ENCODE measurements at places on chromosomes 6 and 20.

DNA sequence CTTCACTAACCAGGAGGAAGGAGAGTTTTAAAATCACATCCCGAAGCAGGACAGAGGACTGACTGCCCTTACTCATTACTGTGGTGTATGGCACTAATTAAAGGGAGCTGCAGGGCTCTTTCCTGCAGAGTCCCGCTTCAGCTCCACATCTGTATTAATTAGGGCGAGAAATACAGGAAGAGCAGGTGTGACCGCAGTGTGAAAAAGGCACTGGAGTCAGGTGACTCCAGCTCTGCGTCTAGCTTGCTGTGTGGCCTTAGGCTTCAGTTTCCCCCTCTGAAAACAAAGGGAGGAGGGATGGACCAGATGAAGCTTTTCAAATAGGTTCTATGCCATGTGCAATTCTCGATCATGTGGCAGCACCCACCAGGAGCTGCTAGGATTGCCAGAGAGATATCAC lies 34.0 kb downstream of the KIAA1755 start:
- DNase-seq: no peak

- DNase-seq: no peak
These were observed 331.8 kb downstream of the PRL start for GRCh38 chr6:21965016-21965415.

GRCh38 chr6:43763812-43764522 lies 6.0 kb upstream of the VEGFA start:
- DNase-seq: no peak

DNA sequence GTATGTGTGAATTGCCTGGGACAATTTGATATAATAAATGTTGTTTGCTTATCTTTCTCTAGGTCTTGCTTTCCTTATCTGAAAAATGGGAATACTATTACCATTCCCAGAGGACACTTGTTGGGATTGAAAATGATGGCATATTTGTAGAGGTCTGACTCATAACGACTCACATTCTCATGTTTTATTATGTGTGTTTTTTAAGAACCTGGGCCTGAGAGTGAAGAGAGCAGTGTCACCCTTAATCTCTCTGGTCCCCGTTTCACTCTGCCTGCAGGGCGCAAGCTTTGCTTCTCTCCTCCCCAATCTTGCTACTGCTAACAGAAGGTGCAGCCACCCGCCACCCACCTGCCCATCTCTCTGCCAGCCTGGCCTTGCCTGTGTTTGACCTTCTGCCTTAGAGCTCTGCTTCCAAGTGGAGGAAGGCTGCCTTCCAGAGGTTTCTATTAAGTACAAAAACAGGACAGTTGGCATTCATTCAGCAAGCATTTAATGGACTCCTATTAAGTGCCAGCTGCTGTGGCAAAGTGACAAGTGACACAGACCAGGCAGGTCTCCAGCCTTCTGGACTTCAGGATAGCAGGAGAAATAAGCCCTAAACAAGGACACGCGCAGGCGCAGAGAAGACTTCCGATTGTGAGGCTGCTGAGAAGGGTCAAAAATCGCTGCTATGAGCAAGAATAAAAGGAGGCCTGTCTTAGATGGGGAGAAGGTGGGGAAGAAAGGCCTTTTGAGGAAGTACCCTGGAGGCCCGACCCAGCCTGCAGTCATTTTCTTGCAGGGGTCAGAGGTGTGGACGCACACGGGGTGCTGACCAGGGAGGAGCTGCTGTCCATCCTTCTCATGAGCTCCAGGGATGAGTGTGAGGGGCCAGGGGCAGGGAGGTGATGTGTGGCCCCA lies 112.5 kb downstream of the JPH2 start:
- no peak for DNase-seq

- no peak for DNase-seq
These were observed 97.4 kb upstream of the SOX4 start for GRCh38 chr6:21496196-21496595.

- no peak for DNase-seq
These were observed 476 bp upstream of the CLIC5 start for GRCh38 chr6:46016063-46016608.

- peak; percentile 29 for DNase-seq
These were observed 28.1 kb upstream of the EEF1E1 start for GRCh38 chr6:8130399-8130798.

GRCh38 chr20:39676241-39676640 lies 714.1 kb downstream of the DHX35 start:
- no peak for DNase-seq

GRCh38 chr20:32206760-32207625 lies 550 bp downstream of the PLAGL2 start:
- no peak for DNase-seq

- DNase-seq: no peak
These were observed 167.5 kb downstream of the VEGFA start for GRCh38 chr6:43937236-43938177.

DNA sequence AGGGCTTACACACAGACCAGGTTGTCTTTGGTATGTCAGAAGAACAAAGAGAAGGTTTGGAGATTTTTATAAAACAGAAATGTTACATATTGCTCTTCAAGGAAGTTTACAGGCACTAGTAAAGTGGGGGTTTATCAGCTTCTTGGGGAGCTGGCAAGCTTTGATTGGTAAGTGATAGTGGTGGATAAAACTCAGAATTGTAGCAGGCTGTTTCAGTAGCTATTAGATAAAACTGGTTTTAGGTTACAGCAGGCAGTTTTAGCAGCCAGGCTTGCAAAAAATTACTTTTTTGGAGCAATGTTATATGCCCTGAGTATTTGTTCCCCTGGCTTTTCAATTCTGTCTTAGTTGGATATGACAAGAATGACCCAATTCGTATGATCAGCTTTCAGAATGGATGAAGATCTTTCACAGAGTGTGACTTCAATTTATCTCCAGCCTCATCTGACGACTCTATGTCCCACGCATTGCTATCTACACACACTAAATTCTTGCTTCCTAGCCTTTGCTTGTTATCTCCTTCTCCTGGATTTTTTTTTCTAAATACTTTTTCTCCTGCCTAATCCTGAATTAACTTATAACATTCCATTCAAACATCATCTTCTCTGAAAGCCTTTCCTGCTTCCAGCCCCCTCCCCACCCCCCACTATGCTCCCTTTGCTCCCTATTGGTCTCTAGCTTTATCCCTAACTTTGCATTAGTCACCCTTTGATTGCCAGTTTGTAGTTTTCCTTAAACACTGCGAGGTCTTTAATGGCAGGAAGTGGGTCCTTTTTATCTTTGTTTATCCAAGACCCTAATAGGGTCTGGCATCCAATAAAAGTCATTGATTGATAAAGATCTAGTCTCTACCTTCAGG lies 1.0 kb upstream of the TOMM34 start:
- no peak for DNase-seq

- DNase-seq: no peak
These were observed 41.6 kb downstream of the LYRM4 start for GRCh38 chr6:5219011-5219691.

GRCh38 chr6:109236115-109237076 lies 141.1 kb downstream of the CEP57L1 start:
- no peak for DNase-seq

DNA sequence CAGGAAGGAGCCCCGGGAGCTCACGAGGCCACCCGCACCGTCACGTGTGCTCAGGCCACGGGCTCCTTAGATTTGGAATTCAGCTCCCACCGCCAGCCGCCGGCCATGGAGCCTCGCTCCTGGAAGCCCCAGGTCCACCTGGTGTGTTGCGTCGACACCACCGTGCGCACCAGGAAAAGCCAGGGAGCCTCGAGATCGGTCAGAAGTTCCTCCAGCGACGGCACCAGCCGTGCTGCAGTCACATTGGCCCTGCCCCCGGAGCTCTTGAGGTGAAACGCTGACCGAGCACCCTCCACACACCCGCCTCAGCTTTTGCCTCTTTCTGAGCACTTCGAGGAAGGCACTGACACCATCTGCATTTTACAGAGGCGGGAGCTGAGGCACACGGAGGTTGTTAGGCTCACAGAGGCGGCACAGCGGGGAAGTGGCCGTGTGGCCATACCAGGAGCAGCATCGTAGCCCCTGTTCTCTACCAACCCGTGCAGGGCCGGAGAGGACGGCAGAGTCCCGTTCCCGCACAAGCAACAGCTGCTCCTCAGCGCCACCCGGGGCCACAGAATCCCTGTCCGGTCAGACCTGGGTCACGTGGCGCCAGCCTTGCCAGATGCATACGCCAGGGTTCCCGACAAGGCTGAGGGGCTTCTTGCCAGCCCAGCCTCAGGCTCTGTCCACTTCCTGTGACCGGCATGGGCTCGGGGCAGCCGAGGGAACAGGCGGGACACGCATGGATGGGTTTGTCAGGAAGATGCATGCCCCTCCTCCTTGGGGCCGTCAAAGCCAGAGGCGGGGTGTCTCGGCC lies 7.6 kb downstream of the NKAIN4 start:
- no peak for DNase-seq

DNA sequence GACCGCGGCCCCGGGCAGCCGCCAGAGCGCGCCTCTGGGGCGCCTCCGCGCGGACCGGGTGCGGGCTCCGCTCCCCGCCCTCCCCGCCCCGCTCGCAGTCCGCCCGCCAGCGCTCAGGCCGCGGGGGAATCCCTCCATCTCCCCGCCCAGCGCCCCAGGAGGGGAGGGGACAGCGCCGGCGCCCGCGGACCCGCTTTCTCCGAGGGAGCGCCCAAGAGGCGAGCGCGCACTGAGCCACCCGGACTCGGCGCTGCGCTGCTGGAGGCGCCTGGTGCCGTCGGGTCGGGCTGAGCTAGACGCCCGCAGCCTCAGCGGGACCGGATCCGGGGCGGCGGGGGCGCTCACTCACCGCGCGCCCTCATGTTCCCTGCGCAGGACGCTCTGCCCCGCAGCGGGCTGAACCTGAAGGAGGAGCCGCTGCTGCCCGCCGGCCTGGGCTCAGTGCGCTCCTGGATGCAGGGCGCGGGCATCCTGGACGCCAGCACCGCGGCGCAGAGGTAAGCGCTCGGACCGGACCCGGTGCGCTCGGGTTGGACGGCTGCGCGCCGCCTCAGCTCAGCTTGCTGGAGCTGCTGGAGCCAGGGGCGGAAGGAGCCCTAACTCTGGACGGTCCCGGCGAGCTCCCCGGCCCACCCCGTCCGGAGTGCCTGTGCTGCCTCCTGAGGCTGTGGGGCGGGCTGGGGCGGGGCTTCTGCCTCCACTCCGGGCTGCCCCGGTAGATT lies 867 bp downstream of the EBF4 start:
- DNase-seq: no peak

- DNase-seq: no peak
These were observed 621.8 kb downstream of the BCKDHB start for GRCh38 chr6:80728101-80728750.

- peak; percentile 67 for DNase-seq
These were observed 114.3 kb downstream of the DST start for GRCh38 chr6:56528412-56528841.

DNA sequence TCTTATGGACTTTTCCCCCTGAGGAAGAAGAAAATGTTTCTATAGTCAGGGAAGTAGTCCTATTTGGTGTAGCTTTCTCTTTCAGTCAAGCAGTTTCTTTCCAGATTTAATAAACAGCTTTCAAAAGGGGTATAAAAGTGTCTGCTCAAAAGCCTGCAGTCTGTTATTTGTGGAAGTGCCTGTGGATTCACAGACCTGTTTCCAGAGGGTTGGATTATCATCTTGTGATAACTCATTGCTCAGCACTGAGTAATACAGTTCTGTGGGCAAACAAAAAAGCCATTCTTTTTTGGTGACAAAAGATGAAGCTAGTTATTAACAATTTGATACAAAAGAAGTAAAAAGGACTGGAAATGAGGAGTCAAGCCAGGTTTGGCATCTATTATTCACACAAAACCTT lies 358.2 kb upstream of the ID4 start:
- DNase-seq: no peak
